ENCODE measurements at places on chromosomes 6 and 20.
A peak's percentile ranks its signal among the peaks of the same experiment; 100 is the strongest.

DNA sequence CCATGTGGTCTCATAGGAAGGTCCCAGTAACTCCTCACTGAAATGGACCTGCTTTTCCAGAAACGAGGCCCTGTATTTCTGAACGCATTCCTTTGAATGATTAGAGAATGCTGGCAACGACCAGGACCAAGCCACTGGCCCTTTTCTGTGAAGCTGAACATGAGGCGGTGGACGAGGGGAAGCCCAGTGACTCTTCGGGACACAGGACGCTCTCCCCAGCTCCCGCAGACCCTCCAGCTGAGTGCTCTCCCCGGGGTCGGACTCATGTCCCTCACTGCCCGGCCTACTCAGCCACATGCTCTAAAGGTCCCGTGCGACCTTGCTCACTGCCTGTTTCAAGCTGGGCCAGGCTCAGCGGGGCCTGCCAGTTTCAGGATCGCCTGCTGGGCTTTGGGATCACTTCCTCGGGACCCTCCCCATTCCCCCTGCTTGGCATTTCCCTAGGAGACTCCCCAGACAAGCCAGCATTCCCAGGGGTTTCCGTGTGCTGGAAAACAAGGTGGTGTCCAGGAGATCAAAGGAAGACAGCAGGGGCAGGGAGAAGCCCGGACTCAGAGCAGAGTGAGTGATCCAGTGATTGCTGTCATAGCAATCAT, 2.6 kb upstream of the CST9 start:
- DNase-seq: no peak

DNA sequence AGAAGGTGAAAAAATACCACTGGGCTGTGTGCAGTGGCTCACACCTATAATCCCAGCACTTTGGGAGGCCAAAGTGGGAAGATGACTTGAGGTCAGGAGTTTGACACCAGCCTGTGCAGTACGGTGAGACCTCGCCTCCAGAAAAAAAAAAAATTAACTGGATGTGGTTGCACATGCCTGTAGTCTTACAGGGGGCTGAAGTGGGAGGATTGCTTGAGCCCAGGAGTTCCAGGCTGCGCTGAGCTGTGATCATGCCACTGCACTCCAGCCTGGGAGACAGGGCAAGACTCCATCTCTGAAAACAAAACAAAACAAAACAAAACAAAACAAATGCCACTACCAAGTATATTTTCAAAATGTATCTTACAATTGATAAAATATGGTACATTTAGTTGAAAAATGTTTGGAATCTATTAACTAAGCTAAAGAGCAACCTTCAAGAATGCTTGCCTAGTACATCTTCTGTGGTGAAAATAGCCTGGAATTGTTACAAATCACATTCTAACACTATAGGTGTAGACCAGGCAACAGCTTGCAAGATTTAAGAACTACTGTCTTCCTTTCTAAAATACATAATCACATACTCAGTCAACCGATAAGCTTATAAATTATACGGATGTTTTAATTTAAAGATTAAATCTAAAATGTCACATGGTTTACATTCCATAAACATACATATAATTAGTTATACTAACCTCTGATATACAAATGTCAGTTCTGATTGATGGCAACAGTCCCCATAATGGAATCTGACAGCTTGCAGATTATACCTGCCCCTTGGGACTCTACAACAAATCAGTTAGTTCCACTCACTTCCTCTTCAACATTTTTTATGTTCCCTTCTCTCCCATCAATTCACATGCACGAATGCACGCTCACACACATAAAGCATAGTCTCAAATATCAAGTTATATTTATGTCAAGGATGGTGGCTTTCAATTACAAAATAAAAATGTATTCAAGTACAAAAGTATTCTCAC, 150.8 kb downstream of the ASCC3 start:
- no peak for DNase-seq

- DNase-seq: no peak
Observed at GRCh38 chr6:45640081-45640491, 262.4 kb upstream of the SUPT3H start.

GRCh38 chr20:4873396-4873795, 127.9 kb downstream of the SLC23A2 start:
- no peak for DNase-seq

GRCh38 chr6:27978705-27979104, 21.7 kb downstream of the OR2B6 start:
- no peak for DNase-seq

- no peak for DNase-seq
Observed at GRCh38 chr6:134495203-134495889, 177.4 kb upstream of the SGK1 start.

- peak; percentile 66 for DNase-seq
Observed at GRCh38 chr6:26249957-26250697, 114.9 kb upstream of the BTN3A2 start.

GRCh38 chr20:8335495-8336195, 203.6 kb downstream of the PLCB1 start:
- no peak for DNase-seq

DNA sequence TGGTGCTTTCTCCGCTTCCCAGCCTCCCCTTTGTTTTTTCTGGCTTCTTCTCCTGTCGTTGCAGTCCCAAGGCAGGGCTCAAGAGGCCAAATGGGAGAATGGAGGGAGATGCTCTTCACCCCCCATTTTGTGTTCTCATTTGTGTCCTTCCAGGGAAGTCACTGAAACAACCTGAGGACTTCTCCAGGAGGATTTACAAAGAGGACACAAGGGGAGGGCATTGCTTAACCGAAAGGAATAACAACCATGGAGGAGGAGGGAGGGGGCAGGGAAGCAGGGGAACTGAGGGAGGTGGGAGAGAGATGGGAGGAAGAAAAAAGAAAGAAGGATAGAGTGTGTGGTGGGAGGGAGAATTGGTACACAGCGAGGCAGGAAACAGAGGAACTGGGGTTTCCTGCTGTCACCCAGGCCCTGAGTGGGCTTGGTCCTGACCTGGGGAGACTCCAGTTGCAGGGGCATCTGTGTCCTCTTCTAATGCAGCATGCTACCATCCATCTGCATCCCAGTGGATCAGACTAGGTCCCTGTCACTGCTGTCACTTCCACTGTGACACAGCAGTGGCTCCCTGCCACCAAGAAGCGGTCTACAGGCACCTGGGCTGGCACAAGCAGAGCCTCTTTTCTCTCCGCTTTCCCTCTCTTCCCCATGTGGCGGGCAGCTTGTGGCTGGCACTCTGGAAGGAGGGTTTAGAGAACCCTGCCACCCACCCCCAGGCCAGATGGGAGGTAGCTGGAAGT, 17.1 kb upstream of the MLN start:
- DNase-seq: no peak

GRCh38 chr6:66429210-66429609, 722.2 kb upstream of the EYS start:
- DNase-seq: no peak

DNA sequence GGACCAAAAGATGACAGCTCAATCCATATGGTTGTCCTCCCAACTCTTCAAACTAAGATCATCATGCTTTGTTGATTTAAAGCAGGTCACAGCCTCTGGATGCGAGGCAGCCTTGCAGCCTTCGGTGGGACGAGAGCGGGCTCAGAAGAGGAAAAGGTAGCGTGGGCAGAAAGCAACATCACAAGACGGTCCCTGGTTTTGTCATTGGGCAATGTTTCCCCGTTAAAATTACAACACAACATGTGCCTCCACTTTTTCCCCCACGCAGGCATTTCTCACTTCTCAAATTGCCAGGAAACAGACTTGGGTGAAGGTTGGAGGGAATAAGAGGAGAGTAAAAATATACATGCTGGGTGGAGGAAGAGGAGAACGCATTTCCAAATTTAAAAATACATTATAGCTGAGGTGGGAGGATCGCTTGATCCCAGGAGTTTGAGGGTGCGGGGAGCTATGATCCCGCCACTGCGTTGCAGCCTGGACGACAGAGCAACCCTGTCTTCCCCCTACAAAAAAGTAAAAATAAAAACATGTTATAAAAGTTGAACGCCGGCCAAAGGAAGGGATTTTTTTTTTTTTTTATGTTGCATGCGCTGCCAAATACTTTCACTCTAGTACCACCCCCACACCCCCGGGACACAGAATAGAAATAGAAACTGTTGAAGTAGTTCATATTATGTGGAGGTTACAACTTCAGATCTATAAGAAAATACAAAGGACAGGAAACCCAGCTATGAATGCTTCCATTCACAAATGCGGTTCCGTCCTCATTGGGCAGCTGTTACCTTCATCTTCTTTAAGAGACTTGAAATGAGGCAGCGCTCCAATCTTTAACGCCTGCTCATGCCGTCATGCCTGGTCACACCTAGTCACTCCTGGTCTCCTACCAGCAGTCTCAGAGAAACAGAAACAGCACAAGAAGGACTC, 13.9 kb upstream of the NAA20 start:
- no peak for DNase-seq

DNA sequence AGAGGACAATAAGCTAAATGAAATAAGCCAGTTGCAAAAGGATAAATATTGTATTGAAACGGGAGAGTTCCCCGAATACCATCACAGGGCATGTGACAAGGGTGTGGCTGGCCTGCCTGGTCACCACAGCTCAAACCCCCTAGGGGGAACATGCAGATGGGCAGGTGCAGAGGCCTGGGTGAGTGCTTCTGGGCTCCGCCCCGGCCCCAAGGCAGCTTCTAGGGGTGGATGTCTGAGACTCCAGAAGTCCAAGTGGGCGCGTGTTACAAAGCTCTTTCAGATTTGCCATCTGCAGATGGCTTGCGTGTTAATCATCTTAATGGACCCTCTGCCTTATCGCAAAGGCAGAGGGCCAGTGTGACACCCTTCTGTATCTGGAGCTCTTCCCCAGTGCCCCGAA, 559.2 kb upstream of the IMPG1 start:
- no peak for DNase-seq

GRCh38 chr20:31560746-31561598, 44.1 kb upstream of the ID1 start:
- DNase-seq: no peak

- no peak for DNase-seq
Observed at GRCh38 chr6:96196633-96197032, 180.9 kb downstream of the FUT9 start.

DNA sequence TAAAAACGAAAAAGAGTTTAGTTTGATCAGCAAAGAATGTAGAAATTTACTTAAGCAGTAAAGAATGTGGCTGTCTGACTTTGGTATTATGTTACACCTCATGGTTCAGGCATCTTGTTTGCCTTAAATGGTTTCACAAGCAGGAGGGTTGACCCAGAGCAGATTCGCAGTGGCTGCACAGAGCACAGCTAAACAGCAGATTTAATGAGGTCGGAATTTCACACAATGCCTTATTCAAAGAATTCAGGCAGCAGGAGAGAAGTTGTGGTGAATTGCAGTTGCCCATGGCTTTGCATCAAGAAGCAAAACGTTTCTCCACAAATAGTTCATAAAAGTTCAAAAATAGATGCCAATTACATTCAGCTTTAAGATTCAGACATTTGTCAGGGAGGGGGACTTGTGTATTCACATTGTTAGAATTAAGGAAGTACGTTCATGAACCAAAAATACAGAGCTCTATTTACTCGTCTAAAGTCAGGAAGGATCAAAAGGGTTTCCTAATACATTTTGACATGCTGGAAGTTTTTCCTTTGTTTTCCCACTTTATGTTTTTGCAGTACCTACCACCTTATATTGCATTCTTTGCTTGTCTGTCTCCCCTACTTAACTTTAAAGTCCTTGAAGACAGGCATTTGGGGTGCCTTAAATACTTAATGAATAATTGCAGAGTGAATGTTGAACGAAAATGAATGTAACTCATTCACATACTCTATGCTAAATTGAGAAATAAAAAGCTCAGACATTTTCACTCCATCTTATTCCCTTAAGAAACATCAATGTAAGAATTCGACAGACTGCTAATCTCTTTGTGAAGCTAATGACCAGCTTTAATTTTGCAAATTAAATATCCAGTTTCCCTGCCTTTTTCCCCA, 1163.6 kb upstream of the CITED2 start:
- DNase-seq: no peak

DNA sequence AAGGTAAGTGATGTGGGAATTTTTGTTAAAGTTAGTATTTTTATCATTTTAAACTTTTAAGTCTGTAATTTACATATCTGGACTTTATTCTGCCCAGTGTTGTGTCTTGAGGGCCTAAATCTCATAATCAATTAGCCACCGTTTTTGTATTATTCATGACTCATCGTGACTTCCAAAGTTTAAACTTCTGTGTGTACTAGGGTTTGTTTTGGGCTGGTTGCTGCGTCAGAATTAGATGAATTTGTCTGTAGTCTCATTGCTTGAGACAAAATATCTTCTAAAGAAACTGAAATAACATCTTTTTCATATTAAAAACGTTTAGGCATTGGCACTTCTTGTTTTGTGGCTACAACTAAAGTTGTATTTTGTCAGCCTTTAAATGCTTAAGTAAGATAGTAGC, 41.3 kb downstream of the CDYL start:
- no peak for DNase-seq

- no peak for DNase-seq
Observed at GRCh38 chr6:150194195-150194594, 51.4 kb downstream of the PPP1R14C start.

DNA sequence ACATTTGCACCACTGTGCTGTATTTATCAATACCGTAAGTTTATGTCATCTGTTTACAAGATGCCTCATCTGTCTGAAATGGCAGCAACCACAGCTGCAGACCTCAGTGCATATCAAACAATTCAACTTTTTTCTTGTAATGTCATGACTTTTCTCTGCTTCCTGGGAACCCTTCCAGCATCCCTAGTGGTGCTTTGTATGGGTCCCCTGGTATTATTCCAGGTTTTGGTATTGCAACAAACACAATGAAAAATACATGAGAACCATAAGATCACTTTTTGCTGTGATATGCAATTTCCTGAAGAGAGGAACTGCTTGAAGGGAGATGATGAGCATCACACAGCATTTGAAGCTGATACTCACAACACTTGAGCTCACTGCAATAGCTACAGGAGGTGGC, 12.0 kb upstream of the TXNDC5 start:
- DNase-seq: no peak

GRCh38 chr20:654417-654750, 1.4 kb upstream of the SRXN1 start:
- DNase-seq: no peak

DNA sequence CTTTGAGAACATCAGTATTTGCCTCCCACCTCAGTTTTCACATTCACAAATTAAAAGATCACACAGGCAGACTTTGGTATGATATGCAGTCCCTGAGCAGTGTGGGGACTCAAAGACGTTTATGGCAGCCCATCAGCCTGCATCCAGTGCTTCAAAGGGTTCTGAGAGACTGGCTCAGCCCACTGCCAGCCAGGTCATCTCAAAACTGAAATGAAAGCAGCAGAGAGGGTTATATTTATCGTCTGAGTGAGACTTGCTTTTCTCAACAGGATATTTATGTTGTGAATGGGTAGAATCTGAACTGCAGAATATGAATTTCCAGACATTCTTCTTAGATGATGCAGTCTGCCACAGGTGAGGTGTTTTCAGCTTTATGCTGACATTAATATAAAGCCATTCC, 159.8 kb downstream of the NRN1 start:
- DNase-seq: no peak
